GM20000 (cell line): ENCODE measurements at places on chromosomes 4 and X.

DNA sequence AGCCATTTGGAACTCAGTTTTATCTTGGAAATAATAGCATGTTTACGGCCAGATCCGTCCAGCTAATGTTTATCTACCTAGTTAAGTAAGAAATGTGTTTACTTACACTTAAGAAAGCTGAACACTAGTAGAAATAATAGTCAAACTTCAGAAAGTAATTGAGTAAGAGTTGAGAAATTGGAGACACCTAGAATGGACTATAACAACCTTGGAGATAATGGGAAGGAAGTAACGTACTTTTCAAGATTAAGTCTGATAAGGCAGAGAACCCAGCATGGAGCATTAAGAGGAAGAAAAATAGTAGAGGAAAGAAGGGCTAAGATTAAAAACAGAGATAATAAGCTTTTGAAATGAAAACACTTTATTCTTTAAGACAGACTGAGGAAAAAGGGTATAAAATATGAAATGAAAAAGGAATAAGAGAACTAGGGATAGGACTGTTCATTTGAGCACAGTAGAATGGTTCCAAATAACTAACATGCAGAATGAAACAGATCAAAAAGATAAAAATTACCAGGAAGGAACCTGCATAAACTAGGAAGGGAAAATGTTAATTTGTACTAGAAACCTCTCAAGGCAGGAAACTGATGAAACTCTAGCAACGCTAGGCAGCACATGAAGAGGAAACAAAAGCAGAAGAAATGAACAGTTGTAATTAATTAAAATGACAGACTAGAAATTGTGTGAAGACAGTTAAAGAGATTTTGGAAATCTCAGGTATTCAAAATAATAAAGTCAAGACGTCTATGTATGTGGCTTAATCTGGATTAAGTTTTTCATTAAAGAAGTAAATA is 71.7 kb downstream of the FBXW7 start:
- no peak for DNase-seq

GRCh38 chr4:48985976-48986653 is at the start of gene CWH43:
Gene CWH43, plus strand, starts transcription at chr4:48986275. Its CDS starts 155 bp downstream, at chr4:48986430.
- DNase-seq = no peak

DNA sequence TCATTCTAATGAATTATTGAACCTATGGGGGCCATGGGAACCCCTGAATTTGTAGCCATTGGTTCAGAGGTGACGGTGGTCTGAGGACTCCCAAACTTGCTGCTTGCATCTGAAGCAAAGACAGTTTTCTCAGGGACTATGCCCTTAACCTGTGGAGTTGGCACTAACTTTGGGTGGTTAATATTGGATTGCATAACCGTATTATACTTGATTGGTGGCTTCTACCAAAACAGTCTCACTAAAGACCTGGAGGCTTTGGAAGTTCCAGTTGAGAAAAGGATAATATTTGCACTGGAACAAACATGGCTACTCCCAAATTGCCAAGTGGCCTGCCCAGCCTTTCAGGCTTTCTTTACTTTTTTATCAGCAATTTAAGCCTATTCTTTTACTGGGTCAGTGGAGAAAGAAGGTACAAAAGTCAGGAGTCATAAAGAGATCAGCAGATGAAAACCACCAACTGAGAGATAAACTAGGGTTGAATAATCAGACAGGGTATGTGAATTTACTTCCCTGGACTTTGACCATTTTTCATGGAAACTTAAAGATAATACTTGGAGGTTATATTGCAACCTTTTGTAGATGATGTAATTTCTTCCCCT is 7.9 kb upstream of the KLHL8 start:
- DNase-seq = no peak

GRCh38 chrX:134732676-134733075 is 74.4 kb upstream of the PLAC1 start:
- no peak for DNase-seq

DNA sequence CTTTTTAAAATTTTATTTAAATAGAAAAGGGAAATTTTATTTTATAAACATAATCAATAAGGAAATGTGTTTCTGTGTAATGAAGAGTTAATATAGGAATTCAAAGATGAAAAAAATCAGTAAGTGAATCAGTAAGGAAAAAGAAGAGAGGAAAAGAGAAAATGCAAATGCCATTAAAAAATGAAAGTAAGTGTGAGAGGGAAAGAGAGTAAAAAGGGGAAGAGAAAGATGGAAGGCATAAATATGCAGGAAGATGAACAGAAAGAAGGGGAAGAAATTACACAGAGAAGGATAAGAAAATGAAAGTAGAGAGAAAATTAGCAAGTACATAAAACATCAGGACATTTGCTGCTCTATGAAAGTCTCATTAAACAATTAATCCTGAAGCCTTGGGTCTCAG is 349.9 kb downstream of the FSTL5 start:
- no peak for DNase-seq

- no peak for DNase-seq
Observed at GRCh38 chr4:109608879-109609278, 48.8 kb downstream of the MCUB start.

- no peak for DNase-seq
Observed at GRCh38 chrX:152520653-152521052, 69.5 kb upstream of the GABRA3 start.

DNA sequence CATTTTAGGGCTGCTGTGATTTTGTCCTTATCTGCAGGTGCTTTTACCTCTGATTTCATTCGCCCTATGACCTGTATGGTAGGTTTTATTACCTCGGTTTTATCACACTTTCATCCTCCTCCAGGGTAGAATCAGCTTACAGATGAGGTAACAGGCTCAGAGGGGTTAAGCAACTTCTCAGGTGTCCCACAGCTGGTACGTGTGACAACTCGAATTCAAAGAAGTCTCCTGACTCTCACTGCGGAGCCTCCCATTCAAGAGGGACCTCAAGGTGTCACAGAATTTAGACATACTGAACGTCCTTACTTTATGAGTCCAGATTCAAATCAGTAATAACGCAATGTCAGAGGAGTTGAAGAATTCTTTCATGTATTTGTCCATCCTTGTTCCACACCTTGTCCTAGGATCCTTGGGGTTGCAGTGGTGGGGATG is 12.5 kb upstream of the KIAA0232 start:
- DNase-seq = no peak

- DNase-seq = no peak
Observed at GRCh38 chr4:52111995-52112394, 60.9 kb downstream of the SPATA18 start.

GRCh38 chrX:86171366-86171765 is 23.1 kb downstream of the DACH2 start:
- no peak for DNase-seq

DNA sequence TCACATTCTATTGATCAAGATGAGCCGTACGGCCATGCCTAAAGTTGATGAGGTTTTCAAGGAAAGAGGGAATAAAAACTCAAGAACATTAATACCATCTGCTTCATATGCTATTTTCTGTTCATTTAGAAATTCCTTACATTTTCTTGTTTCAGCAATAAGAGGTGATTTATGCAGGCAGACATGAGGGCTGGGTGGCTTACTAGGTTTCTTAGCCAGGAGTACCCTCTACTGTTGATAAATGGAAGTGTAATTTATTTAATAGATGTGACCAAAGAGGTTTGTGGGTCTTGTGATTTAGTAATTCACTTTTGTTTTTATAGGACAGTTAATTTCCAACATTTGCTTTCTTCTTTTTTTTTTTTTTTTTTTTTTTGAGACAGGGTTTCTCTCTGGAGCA is 6.4 kb upstream of the SMIM9 start:
- peak; percentile 29 for DNase-seq

GRCh38 chr4:29853833-29854232 is 866.3 kb upstream of the PCDH7 start:
- no peak for DNase-seq

GRCh38 chr4:39446842-39447573 is 11.7 kb downstream of the RPL9 start:
- DNase-seq = peak; percentile 81

DNA sequence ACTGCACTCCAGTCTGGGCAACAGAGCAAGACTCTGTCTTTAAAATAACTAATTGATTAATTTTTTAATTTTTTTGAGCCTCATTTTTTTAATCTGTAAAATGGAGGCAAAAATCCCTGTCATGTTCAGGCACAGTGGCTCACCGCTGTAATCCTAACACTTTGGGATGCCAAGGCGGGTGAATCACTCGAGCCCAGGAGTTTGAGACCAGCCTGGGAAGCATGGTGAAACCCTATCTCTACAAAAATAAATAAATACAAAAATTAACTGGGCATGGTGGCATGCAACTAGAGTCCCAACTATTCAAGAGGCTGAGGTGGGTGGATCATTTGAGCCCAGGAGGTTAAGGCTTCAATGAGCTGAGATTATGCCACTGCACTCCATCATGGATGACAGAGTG is 15.4 kb downstream of the AMTN start:
- no peak for DNase-seq

DNA sequence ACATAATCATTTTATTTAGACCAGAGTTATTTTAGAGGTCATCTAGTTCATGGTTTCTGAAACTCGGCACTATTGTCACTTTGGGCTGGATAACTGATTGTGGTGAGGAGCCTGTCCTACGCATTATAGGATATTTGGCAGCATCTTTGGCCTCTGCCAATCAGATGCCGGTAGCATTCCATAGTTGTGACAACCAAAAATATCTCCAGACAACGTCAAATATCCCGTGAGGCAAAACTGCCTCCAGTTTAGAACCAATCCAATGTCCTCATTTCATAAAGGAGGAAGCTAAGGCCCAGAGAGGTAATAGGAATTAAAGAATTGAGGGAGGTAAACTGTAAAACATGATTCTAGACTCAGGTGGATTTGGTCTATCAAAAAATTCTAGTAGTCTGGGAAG is 6.1 kb downstream of the ZMAT1 start:
- no peak for DNase-seq

- no peak for DNase-seq
Observed at GRCh38 chr4:38466401-38466800, 197.6 kb upstream of the KLF3 start.

- DNase-seq = no peak
Observed at GRCh38 chrX:23341452-23341851, 6.8 kb downstream of the PTCHD1 start.

DNA sequence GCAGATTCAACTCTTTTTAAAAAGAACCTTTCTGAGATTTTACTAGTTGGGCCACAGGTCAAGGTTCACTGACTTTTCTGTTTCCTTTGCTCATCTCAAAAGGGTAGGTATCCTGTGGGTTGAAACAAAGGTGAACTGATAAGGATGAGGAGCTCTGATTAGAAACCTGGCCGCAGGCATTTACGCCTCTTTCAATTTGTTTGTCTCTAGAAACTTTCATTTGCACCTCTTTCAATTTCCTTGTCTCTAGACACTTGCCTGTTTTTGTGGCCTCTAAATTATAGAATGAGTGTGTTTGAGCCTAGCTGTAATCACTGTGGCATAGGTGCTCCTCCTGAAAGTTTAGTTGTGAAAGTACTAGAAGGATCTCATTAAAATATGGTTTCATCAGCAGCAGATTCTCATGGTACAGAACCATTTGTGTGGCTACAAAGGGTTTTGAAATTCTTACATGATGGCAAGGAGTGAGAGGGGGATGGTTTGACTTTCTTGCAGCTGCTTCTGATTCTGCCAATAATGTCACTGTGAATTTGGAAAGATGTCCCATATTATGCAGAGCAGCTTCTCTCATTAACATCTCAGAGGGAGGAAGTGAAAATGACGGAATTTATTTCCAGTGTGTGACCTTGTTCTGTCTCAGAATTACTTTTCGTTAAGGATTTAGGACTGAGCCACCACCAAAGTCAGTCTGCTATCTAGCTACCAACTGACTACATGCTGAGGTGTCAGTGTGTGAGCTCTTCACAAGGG is 142.2 kb downstream of the SH2D1A start:
- DNase-seq = peak; percentile 1

DNA sequence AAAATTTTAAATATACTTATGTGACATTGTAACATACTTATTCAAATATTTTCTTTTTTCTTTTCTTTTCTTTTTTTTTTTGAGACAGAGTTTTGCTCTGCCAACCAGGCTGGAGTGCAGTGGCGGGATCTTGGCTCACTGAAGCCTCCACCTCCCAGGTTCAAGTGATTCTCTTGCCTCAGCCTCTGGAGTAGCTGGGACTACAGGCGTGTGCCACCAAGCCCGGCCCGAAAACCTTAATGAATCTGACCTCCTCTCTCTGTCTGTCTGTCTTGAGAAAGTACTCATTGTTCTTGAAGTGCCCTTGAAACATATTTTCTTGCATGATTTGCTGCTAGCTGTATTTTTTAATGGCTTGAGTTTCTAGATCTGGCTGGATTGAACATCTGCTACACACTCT is 136.8 kb downstream of the ANAPC4 start:
- DNase-seq = no peak

- no peak for DNase-seq
Observed at GRCh38 chr4:142558851-142559250, 287.2 kb downstream of the INPP4B start.

GRCh38 chrX:53190363-53190960 is 34.5 kb downstream of the KDM5C start:
- DNase-seq = no peak

- no peak for DNase-seq
Observed at GRCh38 chrX:101219116-101219863, at the start of gene DRP2. Gene DRP2, plus strand, starts transcription at chrX:101219786. Its CDS starts 11,862 bp downstream, at chrX:101231648.

DNA sequence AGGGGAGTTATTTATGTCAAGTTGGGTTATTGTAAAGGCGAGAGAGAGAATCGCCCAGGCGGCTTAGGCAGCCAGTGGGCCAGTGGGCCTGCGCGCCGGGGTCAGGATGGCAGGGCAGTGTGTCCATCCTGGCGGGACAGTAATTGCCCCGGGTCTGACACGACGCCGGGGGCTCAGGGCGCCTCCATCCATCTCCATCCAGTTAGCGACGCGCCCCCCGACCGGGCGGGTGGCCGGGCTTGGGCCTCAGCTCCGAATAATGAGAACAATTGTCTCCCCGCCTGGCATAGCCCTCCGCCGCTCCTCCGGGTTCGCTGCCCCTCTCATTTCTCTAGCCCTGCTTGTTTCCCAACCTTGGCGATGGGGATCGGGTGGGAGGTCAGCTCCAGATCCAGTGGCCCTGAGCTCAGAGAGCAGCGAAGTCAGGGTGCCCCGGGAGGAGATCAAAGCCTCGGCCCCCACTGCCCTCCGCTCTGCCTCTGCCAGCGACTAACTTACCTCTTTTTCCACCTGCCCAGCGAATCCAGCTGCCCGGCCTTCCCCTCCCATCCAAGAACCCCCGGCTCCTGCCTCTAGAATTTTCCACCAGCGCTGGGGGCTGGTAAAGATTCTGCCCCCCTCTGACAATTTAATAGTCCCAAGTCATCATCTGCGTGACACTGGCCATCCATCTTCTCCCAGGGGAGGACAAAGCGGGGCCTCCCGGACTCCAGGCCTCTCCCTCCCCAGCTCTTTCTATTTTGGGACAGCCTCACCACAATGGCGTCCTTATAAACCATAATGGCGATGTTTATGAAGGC is 56.9 kb upstream of the TMEM33 start:
- DNase-seq = no peak

DNA sequence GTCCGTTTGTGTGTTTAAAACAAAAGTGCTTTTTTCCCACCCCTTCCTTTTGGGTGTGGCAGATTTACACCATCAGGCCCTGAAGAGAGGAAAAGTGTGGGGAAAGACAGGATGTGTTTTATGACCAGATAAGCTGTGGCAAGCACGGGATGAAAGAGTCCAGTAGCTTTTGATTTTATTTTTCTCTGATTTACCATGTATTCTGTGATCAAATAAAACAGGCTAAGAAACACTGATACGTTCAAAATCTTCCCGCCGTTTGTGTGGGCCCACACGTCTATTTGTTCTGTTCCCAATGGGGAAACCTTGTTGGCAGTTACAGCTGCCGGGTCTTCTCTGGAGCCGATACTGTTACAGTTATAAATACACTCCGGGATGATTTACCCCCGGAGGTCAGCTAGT is 10.8 kb downstream of the LRP2BP start:
- DNase-seq = no peak
